Stimulated activated CD8-positive, alpha-beta memory T cell treated with anti-CD3 and anti-CD28 coated beads, Interleukin-4, amount 100 ng/mL, for 1 hour (primary cell): ENCODE measurements at places on chromosomes 4 and X.

- DNase-seq = no peak
These were observed 352.7 kb downstream of the NKX6-1 start for GRCh38 chr4:84146300-84146959.

DNA sequence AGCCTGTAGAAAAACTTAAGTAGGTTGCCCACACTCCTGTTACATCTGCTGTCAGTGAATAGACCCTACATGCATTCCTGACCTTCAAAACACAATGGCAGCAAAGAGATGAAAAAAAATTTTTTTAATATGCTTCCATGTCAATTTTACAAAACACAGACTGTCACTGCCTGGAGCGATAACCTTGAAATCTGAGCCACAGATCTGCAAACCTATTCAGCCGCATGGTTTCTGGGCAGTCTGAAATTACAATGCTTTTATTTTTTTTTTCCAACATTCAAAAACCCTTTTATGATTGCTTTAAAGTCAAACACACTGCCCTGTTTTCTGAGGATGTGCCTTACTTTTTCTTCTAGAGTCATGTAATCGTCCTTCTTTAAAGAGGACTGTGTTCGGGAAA lies 264.9 kb upstream of the PUDP start:
- DNase-seq = no peak

GRCh38 chrX:25968920-25969319 lies 169.2 kb upstream of the MAGEB18 start:
- no peak for DNase-seq

DNA sequence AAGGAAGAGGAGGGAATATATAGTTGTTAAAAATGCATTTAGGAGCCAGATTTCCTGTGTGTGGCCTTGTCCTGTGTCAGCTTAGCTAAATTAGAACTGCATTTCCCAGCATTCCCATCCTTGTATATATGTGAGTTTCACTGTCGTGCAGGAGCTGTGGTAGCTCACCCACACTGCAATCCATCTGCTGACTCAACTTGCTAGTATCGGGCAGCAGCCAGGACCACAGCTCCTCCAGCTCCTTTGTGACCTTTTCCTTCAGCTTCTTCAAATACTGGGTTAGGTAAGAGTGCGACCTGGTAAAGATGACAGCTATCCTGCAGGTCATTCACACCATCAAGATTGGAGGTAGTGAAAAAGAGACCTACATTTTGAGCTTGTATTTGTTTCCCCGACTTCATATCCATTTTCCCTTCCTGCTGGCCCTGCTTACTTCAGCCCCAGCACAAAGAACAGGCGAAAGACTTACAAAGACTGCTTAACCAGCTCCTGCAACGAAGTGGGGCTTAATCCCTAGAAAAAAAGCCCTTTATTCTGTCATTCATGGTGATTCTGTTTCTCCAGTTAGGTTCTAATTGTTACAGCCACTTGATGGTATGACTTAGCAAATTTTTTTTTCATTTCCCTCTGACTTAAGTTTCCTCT lies 11.4 kb downstream of the ASIC5 start:
- DNase-seq = no peak

DNA sequence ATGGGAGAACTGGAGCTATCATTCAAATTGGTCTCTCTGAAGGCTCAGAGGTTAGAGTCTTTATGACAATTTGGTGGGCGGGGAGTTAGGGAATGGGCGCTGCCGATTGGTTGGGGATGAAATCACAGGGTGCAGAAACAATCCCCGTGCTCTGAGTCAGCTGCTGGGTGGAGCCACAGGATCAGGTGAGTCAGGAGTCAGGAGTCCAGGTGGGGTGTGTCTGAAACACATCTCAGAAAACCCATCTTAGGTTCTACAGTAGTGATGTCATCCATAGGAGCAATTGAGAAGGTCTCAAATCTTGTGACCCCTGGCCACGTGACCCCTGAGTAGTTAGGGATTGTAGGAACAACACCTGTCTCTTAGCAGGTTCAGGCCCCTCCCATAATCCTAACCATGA lies 41.6 kb upstream of the TLR3 start:
- DNase-seq = no peak

DNA sequence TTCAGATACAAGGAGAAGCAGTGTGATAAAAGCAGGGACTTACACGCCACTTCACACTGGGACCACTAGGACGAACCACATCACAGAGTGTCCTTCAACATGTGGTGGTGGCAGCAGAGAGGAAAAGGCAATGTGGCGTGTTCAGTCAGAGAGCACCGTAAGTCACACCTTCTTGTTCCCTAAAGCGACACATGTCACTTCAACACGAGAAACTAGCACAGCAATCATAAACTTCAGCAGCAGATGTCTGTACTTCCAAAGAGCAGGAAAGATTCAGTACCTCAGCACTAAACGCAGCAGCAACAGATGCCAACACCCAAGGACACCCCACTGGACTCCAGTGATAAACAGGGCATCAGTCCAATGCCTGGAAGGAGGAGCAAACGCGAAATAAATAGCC lies 96.7 kb downstream of the AREG start:
- DNase-seq = no peak

GRCh38 chrX:147779173-147779572 lies 132.5 kb upstream of the FMR1 start:
- no peak for DNase-seq

DNA sequence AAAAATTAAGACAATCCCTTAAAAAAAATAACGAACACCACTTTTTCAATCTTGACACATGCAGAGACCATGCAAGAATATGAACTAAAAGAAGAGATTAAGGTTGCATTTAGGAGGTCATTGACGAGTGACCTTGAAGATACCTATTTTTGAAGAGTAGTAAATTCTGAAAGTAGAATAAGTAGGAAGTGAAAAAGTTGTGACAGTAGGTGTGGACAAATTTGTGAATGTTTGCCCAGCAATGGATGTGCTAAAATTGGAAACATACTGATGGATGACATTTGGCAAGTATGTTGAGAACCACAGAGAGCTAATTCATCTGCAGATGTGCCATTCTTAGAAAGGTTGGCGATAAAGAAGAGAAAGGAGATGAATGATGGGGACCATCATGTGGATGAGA lies 213.7 kb upstream of the VCX3A start:
- no peak for DNase-seq

GRCh38 chr4:86414686-86415085 lies 54.8 kb upstream of the MAPK10 start:
- no peak for DNase-seq

DNA sequence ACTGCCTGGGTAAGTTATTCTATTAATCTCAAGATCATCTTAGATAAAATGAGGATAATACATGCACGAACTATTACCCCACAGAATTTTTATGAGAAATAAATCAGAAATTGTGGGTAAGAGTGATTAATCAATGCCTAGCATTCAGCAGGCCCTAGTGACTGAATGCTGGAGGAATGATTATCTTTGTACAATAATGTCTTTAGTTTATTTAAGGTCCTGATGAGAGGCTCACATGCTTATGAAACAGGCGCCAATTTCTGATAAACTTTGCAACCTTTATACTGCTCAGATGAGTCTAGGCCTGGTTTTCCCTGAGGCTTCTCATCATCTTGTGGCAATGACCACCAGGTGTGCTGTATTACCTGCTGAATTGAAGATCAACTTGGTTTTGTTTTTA lies 27.8 kb upstream of the BMP2K start:
- DNase-seq = no peak

- DNase-seq = no peak
These were observed 238.9 kb downstream of the SLC7A11 start for GRCh38 chr4:138003248-138003647.

- DNase-seq = no peak
These were observed 36.6 kb upstream of the UGT2A1 start for GRCh38 chr4:69689599-69689998.

DNA sequence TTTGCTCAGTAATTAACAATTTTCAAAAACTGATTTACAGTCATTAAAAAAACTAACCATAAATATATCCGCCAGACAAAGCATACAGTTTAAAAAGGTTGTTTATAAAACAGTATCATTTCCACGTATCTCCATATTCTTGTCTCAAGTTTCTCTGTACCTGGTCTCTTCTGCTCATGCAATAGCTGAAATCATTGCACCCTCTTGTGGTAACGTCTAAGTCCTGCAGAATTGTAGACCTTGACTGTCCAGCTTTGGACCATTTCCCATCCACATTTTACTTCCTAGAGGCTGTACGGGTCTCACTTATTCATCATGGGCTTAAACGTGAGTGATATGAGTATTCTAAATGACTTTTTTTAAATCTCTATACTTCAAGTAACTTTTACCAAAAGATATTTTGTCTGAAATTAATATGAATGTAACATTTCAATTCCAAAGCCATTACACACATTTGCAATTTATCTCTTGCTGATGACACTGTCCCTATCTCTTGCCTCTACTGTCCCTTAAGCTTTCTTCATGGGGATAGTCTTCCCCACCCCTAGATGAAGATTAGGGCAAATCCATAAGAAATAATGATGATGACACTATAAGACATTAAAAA lies 118.5 kb downstream of the BTC start:
- no peak for DNase-seq

GRCh38 chrX:29419774-29420553 lies 795.4 kb upstream of the MAGEB2 start:
- no peak for DNase-seq

DNA sequence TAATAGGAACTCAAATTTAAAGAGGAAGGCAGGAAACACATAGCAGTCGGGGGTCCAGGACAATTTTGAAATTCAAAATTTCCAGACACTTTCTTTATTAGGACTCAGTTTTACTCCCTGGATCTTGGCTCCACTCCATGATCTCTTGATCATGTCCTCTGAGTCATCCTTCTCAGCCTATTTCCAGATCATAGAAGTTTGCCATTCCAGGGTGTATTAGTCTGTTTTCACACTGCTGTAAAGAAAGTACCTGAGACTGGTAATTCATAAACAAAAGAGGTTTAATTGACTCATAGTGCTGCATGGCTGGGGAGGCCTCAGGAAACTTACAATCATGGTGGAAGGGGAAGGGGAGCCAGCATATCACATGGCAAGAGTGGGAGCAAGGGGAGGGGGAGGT lies 564.7 kb upstream of the ACTRT1 start:
- DNase-seq = no peak

GRCh38 chr4:139609647-139610046 lies 53.6 kb upstream of the SETD7 start:
- DNase-seq = no peak

DNA sequence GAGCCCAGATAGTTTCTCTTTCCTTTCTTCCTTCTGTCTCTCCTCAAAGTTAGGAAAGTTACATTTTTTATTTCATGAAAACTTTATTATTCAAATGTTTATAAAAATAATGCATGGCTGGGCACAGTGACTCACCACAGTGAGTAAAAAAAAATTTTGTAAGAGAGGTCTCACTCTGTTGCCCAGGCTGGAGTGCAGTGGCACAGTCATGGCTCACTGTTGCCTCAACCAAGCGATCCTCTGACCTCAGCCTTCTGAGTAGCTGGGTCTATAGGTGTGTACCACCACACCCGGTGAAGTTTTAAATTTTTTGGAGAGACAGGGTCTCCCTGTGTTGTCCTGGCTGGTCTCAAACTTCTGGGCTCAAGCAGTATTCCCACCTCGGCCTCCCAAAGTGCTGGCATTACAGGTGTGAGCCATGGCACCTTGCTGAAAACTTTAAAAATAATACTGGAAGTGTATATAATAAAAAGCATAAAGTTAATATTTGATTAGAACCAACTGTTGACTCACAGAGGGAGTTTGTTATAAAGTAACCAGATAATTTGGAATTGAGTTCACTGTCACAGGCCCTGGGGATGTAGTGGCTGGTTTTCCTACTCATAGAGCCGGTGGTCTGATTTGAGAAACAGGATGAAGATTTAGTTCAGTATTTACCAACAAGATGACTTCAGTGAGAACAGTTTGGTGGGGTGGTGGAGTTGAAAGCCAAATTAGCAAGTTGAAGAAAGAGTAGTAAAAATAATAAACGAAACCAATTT lies 18.0 kb downstream of the CMC4 start:
- DNase-seq = no peak

DNA sequence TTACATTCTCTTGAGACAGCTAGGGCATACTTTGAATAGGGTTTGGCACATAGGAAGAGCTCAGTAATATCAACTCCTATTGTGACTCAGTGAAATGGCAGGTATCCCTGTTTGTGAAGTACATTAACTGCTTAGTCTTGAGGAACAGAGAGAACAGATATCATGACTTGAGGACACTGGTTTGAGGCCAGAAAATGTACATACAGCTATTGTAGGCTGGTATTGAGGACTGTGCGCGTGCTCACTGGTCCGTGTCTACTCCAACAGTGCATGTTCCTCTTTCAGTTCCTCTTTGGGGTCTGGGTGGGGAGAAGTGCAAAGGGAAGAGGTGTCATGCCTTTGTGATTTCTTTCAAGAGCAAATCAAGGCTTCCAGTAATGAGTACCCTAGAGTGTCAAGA lies 34.6 kb upstream of the TBC1D9 start:
- DNase-seq = no peak

- no peak for DNase-seq
These were observed 58.0 kb upstream of the KLF3 start for GRCh38 chr4:38605753-38606586.

DNA sequence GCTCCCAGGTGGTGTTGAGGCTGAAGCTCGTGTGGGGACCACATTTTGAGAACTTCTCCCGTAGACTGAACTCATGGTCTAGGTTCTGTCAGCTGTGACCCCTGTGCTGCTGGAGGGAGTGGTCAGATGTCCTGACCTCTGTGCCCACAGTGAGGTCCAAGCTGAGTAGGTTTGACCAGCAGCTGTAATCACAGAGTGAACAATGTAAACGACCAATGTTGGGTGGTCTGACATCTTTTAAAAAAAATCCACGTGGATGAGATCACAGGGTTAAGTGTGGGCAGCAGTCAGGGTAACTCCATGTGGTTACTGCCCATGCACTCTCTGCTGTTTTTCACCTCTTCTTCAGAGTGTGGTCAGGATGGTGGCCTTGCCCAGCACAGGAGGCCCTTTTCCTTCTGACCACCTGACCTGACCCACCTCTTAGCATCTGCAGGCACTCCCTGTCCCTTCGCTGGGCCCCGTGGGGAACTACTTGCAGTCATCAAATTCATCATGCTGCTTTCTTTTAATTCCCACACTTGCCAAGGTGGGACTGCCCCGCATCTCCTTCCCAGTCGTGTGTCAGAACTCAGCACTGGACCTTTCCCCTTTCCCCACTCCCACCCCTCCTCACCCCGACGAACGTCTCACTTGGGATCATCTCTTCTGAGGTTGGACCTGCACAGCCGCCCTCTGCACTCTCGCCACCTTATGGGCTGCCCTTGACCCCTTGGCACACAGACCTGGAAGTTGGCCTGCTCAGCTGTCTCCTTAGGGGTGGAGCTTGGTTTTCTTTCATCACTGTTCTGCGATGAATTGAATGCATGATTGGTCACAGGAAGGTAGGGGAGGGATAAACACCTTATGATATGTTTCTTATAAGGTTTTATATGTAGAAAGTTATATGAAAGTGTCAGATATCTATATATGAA lies 120.1 kb downstream of the PTTG2 start:
- no peak for DNase-seq

GRCh38 chr4:165522050-165522449 lies 143.2 kb downstream of the CPE start:
- no peak for DNase-seq

DNA sequence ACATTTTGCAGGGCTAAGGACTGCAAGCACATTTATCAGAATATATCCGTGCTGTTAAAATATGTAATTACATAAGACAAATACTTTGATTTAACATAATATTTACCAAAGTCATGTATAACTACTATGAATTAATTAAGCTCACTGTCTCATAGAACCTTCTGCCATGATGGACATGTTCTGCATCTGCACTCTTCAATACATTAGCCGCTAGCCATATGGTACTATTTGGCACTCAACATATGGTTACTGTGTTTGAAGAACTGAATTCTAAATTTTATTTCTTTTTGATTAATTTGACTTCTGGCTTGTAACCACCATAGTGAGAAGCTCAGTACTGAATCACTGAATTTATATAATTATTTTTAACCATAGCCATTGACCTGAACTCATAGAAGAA lies 427.0 kb upstream of the TRAM1L1 start:
- DNase-seq = no peak
